ENCODE measurements at places on chromosomes 5 and 9.

GRCh38 chr9:4553951-4554381, 63.7 kb downstream of the SLC1A1 start:
- DNase-seq: no peak

- DNase-seq: peak; percentile 28
Observed at GRCh38 chr9:91905991-91906469, 44.0 kb downstream of the ROR2 start.

GRCh38 chr5:6261256-6261655, 117.1 kb downstream of the MED10 start:
- DNase-seq: no peak

- no peak for DNase-seq
Observed at GRCh38 chr5:31193591-31194467, at the start of gene CDH6. Gene CDH6, plus strand, starts transcription at chr5:31193686. Its CDS starts 73,788 bp downstream, at chr5:31267474.

DNA sequence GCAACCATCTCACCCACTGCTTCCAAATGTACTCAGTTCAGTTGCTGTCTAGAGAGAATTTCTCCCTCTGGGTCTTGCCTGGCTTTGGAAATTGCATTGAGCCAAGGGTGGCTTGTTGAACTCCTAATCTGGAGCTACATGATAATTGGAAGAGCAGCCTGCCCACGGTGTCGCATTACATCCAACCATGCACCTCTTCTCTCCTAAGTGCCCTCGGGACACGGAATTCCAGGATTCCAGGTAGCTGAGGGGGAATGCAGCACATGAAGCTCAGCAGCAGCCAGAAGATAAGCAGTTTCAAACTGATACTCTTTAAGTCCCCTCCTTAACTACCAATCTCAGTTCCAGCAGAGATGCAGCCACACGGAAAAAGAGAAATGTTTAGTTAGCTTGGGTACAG, 509.4 kb upstream of the KLF4 start:
- DNase-seq: no peak

DNA sequence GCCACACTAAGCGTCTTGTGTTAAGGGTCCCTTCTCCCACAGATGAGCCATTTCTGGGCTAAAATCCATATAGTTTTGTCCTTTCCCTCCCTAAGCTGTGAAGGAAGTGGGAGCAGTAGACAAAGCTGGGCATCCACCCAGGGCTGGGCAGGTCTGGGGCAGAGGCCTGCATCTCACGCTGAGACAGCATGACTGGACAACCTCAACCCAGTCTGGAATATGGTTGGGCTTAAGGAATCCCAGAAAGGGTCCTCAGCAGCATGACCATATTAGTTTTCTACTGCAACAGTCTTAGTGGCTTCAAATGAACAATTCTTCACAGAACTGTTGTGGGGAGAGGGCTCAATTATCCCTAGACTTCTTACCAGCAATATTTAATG, 173.8 kb downstream of the AUH start:
- no peak for DNase-seq

DNA sequence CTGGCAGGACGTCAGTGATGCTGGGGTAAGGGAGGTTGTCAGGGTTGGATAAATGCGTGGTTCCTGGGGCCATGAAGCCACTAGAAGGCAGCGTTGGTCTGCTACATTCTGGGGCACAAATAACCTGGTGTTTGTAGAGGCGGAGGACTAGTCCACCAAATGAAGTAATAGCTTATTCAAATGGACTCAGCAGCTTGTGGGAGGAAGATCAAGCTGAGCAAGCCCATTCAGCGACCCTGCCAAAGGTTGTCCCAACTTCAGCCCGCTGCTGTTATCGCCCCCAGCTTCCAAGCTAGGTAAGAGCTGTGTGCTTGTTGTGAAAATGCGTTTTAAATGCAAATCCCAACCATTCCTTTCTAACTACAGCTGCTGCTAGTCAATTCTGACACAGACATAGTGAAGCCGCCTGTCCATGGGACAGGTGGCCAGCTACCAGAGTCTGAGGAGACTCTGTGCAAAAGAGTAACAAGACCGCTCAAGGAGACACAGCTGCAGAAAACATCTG, 7.6 kb upstream of the FAM240B start:
- no peak for DNase-seq

GRCh38 chr5:161286066-161286655, 260.4 kb downstream of the GABRB2 start:
- no peak for DNase-seq

DNA sequence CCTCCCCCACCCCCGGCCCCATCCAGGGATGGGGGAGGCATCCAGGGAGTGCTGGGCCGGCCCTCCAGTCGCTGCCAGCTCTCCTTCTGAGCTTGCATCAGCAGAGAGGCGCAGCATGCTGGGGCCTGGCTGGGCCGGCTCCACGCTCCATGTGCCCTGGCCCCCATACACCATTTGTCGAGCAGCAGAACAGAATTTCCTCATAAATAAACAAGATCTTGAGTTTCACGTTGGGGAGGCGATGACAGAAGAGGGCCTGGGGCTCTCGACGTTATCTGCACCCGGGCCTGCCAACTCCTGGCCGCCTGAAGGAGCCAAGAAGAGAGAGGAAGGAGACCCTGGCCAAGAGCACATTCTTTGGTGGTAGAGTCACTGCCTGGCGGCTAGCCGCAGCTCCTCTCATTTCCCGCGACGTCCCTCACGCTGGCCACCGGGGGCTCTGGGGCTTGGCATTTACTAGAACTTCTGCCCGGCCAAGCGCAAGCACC, 177.0 kb downstream of the FGF18 start:
- DNase-seq: no peak

All from T-helper 17 cell (primary cell).